ENCODE measurements at places on chromosomes 12 and 14.

DNA sequence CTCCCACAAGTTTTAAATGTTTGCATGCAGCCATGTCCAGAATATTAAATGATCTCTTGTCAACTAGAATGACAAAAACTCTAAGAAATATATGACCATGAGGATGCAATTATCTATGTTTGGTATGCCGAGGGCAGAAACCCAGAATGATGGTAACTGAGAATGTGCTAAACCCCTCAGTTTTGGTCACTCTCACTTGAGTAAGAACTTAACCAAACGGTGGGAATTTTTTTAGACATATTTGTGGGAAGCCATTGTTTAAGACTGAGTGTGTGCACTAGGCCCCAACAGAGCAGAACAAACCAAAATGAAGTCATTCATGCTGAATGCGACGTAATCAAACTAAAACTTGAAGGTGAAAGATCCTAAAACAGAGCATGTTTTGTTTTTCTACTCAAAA lies 1927.9 kb upstream of the SEL1L start:
- DNase-seq, result no peak

DNA sequence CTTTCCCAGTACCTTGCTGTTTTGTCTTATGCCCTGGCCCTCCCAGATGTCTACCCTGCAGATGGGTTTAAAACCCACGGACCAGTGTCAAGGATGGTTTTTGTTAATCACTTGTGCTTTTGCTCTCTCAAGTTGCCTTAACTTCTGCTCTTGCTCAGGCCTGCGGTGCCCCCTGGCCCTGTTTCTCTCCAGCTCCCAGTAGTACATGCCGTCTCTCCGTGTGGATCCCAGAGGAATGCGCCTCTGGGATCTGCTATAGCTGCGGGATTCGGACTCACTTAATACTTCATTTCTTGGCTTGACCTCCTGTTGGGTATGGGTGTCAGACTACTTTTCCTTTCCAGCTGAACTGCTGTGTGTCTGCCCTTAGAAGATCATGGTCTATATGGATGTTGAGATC lies 14.5 kb downstream of the PLEKHG3 start:
- no peak for DNase-seq

GRCh38 chr12:4388032-4388431 lies 8.5 kb upstream of the FGF23 start:
- DNase-seq, result no peak

GRCh38 chr14:77186911-77187648 lies 5.5 kb downstream of the TMEM63C start:
- DNase-seq, result no peak

DNA sequence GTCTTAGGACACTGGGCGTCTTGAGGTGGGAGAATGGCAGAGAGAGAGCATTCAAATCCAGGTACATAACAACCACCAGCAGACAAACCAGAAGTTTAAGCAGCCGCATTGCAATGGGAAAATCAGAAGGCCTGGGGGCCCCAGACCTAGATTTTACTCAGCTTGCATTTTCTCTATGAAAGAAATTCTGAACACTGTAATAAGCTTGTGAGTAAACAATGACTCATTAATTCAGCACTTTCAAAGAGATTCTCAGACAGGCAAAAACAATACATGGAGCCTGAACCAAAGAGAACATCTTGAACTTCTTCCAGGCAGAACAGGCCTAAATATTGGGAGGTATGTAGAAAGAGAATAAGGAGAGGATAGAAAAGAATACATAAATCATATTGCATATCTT lies 69.8 kb upstream of the IFNG-AS1 start:
- no peak for DNase-seq

GRCh38 chr12:20549108-20549719 lies 145.9 kb upstream of the SLCO1C1 start:
- no peak for DNase-seq

DNA sequence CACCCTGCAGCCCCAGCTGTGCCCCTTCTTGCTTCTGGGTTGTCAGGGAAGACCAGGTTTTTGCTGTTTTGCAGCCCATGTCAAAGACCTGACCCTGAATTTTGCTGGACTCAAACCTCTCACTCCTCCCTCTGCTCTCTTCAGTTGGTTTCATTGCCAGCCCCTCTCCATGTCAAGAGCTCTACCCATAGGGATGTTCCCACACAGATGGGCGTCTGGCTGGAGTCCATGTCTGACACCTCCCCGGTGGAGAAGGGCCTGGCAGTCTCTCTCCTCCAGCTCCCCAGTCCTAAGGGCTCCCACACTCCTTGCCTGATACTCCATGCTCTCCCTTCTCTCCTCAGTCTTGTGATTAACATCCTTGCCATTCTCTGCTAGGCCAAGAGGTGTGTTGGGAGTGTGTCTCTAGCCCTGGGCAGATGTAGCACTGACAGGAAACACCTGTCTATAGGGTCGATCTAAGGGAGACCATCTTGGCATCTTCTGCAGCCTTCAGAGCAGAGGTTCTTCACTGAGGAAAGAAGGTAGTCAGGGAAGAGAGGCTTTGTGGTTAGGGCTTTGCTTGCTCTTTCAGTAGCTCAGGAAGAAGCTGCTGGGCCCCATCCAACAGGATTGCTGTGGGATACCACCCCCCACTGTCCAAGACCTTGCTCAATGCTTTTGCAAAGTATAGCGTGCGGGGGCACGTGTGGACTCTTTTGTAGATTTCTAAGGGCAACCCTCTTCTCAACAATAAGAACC lies 4.7 kb downstream of the ASIC1 start:
- DNase-seq, result no peak

DNA sequence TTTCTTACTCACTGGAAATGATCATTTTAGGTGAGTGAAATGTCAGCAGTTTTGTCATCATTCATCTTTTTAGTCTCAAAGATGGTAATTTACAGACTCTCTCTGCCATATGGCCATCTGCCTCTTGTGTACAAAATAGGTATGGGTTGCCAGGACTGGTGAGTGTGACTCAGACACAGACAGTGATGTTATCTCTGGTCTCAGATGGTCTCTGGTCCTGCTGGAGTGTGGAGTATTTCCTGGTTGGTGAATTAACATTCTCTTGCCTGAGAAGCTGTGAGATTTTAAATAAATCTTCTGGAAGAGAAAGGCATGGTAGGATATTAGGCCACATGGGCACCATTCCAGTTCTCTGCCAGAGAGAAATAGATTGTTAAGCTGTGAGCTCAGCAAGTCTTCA lies 207.0 kb downstream of the ATP23 start:
- no peak for DNase-seq

GRCh38 chr12:31740628-31741027 lies 11.8 kb upstream of the AMN1 start:
- DNase-seq, result no peak

DNA sequence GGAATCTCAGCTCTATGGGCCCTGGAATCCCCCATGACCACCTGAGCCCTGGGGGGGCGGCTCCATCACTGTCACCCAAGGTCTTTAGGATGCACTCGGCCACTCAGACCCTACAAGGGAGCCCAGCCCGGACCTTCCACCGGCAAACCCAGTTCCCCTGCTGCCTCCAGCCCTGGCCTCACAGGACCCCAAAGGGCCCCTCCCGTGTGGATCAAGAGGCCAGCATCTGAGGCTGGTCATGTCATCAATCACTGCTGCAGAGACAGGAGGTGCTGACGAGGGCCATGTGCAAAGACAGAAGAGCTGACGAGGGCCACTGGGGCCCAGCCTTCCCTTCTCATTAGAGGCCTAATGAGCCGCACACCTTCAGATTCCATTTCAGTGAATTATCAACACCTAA lies 39.0 kb upstream of the SFSWAP start:
- DNase-seq, result no peak

GRCh38 chr12:7869137-7869536 lies 3.6 kb downstream of the SLC2A14 start:
- no peak for DNase-seq

DNA sequence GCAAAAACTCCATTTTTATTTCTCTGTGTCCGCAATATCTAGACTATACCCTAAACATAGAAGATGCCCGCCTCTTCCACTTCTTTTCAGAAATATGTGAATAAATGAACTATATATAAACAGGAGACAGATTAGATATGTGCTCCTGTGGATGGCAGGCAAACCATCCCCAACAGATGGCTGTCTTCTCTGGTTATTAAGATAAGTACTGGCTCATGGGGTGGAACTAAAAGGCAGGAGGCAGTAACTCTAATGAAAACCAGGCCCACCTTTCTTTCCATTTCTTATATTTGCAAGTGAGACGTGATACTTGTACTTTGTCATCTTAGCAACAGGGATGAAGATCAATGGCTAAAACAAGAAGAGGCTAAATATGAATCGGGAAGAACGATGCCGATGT lies 20.2 kb downstream of the E2F7 start:
- DNase-seq, result no peak

DNA sequence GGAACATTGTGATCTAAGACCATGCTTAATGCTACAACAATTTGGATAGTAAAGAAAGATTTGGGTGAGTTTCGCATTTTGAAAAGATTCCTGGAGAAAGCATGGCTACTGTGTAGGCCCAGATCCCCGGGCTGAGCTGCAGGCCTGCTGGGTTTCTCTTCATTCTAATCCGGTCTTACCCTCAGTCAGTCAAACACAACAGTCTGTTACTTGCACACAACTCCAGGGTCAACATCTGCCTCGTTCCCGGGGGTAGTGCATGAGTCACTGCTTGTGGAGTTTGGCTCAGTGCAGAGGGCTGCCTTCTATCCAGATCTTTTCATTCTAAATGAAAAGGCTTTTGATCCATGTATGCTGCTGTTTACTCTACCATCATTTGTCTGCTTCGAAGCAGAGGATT lies 60.4 kb upstream of the SEL1L start:
- DNase-seq, result no peak

DNA sequence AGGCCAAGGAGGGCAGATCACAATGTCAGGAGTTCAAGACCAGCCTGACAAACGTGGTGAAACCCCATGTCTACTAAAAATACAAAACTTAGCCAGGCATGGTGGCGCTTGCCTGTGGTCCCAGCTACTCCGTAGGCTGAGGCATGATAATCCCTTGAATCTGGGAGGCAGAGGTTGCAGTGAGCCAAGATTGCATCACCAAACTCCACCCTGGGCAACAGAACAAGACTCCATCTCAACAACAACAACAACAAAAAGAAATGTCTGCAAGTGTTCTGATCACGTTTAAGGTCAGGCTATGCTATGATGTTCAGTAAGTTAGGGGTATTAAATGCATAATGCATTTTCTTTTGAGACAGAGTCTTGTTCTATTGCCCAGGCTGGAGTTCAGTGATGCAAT lies 6.7 kb upstream of the PLD4 start:
- DNase-seq, result no peak

DNA sequence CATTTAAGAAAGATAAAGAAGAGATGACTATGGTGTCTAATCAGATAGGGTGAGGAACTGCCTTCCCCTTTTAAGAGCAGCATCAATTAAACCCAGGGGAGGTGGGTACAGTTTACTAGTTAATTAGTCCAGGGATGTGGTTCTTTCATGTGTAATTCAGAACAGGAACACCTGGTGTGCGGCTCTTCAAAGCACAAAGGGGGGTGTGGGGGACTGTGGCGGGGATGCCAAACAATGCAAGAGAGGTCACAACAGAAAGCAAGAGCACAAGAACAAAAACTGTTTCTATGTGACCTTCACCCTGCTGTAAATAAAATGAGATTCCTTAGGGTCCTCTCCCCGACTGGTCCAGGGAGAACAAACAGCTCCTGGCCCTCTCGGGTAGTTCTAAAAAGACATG lies 183.9 kb upstream of the SOX5 start:
- DNase-seq, result no peak

DNA sequence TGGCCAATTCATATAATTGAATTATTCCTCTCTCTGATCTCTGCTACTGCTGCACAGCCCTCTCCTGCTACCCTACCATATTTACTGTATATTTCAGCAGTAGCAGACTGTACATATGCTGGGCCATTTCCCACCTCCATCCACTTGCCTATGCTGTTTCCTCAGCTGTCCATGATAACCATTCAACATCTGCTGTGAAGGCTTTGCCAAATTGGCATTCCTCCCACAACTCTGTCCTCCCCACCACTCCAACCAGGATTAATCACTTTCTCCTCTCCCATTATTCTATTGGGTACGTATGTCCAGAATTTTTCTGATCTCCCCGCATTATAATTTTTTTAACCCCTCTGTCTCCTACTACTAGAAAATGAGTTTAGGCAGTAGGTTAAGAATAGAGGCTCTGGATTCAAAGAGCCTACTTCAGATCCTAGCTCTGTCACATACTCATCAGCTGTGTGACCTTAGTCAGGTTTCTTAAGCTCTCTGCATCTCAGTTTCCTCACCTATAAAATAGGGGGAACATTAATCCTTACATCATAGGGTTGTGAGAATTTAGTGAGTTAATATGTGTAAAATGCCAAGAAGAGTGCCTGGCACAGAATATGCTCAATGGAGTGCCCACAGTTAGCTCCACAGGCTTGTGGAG lies 123.3 kb downstream of the KICS2 start:
- DNase-seq, result no peak

DNA sequence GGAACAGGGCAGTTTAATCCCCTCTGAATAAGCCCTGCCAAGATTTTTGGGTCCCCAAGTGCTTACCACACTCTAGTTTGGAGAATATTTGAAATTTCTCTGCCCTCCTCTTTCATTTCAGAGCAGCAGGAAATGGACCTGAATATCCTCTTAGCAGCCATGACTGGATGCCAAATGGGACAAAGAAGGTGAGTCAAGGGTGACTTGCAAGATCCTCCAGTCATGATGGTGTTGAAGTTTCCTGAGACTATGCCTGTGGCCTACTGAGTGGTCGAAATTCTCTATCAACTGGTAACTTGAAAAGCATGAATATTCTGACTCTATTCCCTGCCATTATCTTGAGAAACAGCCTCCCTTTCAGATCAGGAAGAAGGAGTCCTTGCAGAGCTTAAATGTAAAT lies 1674.7 kb upstream of the SEL1L start:
- DNase-seq, result no peak

DNA sequence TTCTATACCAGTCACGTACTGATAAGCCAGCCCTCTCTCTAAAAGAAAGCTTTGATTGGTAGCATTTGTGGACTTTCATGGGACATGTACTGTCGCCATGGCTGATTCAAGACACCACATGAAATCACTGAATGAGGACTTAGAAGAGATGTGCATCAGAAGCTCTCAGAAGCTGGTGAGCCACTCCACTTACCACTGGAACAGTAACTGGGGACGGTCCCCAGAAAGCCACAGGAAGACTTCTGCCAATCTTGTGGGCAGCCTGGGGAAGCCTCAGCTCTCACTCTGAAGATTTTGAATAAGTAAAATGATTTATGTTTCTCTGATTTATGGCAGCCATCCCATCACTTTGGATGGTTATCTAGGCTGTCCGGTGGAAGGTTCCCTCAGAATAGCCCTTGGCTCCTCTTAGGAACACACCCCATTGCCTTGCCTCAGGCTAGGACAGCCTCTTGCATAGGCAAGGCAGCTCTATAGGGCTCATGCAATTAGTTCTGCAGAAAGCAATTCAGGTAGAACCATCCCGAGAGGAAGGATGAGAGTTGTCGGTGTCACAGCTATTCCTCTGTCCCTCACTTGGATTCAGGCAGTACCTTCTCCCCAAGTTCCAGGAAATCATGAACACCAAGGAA lies 9.8 kb downstream of the DHRS1 start:
- DNase-seq, result no peak

GRCh38 chr12:23906329-23906728 lies 43.1 kb downstream of the SOX5 start:
- no peak for DNase-seq

DNA sequence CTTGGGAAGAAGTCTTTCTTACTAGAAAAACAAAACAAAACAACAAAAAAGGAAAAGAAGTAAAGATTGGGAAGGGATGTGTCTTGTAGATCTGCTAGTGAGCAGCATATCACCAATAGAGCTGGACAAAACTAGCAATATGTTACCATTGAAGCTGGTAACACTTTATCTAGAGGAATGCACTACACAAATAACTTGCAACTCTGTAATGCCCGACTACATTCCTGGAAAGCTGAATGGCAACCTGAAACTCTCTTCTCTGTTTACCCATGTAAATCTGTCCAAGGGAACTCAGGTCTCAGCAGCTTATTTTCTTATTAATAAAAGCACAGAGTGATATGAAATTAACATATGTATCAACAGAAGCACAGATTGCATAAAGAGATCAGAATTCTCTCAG lies 624.4 kb downstream of the KCNH5 start:
- no peak for DNase-seq

Measured in activated CD4-positive, alpha-beta T cell treated with anti-CD3 and anti-CD28 coated beads, Interleukin-2, amount 50 U/mL, for 4 hours (primary cell).